T-helper 2 cell (primary cell): ENCODE measurements at places on chromosomes 5 and 9.

DNA sequence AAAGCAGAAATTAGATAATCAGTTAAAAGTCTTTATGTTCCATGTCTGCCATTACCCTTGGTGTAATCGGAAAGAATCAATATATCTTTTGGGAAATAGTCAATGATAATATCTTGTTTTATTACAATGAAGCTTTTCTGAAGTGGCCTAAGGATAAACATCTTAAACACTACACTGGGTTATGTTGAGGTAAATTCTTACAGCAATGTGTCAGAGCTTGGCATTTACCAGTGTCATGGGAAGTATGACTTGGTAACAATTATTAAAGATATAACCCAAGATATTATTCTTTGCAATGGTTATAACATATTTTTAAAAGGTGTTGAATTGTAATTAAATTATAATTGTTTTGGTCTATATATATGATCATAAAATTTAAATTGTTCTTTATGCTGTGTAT, 84.7 kb downstream of the CFAP95 start:
- DNase-seq = no peak

DNA sequence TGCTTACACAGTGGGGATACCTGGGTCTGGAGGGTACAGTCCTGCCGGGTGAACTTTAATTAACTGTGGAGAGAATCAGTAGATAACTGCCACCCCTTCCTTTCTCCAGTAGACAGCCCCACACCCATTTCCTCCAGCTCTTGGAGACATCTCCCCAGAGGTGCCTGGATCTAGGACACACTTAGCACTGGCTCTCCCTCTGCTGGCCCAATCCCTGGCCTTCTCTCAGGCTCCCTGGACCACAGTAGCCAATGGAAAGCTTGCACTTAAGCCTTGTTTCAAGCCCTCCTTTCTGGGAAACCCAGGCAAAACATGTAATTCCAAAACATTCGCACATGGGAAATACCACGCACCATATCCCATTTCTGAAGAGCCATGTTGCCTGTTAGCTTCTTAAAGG, 169.2 kb upstream of the GAS1 start:
- DNase-seq = no peak

DNA sequence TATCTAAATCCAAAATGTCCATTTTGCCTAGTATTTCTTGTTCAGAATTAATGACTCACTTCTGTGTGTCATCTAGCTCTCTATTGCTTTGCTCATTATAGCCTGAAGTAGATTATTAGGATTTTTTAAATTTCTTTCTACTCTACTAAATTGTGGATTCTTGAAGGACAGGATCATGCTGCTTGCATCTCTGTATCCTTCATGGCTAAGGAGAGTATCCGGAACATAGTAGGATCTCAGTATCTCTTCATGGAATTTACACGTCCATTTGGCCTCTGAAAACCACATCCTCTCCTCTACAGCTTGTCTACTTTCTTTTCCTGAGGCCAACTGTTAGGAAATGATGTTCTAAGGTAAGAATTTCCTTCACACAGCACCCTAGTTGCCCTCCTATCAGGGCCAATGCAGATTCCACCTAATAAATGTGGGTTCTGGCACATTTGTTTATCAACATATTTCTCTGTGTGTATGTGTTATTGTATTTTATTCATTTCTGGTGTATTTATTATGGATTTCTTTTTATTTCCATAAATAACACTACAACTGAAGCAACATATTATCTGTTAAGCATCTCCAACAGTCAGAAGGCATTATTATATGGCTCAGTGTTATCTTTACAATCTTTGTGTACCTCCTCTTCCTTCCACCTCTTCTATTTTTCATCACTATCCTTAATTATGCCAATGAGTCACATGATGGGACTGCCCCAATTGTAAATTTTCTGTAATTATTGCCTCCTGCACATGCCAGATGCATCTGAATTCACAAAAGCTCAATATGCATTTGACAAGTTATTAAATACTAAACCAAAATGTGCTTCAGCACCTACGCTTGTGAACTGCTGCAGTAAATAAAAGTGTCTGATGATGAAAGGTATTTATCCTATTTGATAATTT, 557.8 kb upstream of the TLE4 start:
- DNase-seq = no peak

GRCh38 chr5:51997949-51998348, 614.7 kb downstream of the ISL1 start:
- DNase-seq = no peak

DNA sequence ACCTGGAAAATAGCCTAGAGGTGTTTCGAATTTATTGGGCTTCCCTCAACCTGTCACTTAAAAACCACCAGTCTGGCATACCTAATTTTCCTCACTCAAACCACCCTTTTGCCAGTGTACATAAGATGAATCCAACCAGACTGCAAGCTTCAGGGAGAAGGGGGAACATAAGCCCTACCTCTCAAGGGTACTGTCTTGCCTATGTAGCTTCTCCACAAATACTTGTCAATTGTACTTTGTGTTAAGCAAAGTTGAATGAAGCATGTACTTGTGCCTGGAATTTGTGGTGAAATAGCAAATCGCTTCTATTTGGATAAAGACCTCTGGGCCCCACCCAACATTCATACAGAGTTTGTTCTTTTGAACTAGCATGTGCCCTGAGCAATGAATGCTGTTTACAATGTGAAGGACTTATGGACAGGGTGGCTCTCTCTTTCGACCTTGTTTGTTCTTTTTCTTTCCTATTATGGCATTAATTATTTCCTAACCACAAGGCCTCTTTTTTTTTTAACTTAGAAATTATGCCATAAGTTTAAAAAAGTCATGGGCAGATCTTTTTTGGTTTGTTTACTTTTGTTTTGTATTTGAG, 580.2 kb downstream of the EBF1 start:
- DNase-seq = no peak

- DNase-seq = no peak
Measured at GRCh38 chr5:171418982-171419687, at the start of gene FGF18. Gene FGF18, plus strand, starts transcription at chr5:171419647. Its CDS starts 553 bp downstream, at chr5:171420200.

DNA sequence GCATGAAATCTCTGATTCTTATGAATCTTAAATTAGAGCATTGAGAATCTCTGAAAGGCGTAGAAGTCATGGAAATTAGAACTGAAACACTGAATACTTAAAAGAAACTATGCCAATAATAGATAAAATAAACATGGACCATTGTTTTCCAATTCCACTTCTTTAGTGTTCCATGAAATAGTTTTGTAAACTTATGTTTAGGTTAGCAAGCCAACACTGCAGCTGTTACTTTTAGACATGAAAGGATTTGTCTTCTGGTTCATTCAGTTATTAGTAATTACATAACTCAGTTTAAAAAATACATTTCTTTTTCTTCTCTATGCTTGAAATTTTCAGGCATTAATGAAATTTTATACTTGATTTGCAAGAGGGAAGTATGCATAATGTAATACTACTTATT, 733.4 kb upstream of the NUDT12 start:
- no peak for DNase-seq

DNA sequence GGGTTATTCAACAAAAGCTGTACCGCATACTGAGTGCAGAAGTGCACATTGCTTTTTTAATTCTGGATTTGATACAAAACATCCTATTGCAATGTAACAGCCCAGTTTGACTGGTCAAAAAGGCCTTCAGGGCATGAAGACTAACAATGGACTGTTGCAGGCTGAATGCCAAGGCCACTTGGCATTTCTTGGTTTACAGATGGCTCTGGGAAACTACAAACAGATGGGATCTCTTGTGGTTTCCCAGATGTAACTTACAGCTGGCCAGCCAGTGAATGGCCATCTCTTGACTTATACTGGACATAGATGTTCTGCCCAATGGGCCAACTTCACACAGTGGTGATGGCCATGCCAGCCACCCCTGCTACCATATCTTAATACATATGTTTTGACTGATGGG, 36.8 kb downstream of the UGT3A2 start:
- no peak for DNase-seq

- no peak for DNase-seq
Measured at GRCh38 chr5:17912794-17913193, 278.5 kb downstream of the TAF11L14 start.

DNA sequence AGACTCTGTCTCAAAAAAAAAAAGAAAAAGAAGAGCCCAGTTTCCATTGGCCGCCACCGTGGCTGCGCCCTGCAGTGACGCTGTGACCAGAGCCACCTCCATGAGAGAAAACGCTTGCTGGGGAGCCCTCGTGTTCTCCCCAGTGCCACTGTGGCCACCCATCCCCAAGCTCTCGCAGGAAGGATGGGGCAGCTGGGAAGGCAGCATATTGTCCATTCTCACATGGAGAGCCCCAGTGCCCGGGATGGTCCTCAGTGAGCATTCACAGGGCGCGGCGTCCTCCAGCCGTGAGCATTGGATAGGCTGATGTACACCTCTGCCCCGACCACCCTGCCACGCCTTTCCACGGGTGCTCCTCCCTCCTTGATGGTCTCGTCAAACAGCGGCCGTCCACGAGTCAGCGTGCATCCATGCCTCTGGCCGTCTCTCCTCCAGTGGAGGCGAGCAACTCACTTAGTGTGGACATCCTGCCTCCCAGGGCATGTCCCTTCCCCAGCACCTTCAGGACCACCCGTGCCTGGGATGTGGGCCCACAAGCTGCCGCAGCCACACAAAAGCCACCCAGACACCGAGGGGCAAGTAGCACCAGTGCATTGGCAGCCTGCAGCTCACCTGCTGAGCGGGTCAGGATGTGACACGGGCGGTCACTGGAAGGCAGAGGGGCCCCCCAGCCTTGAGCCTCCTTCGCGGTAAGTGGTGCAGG, 23.4 kb upstream of the SLC6A19 start:
- DNase-seq = no peak

DNA sequence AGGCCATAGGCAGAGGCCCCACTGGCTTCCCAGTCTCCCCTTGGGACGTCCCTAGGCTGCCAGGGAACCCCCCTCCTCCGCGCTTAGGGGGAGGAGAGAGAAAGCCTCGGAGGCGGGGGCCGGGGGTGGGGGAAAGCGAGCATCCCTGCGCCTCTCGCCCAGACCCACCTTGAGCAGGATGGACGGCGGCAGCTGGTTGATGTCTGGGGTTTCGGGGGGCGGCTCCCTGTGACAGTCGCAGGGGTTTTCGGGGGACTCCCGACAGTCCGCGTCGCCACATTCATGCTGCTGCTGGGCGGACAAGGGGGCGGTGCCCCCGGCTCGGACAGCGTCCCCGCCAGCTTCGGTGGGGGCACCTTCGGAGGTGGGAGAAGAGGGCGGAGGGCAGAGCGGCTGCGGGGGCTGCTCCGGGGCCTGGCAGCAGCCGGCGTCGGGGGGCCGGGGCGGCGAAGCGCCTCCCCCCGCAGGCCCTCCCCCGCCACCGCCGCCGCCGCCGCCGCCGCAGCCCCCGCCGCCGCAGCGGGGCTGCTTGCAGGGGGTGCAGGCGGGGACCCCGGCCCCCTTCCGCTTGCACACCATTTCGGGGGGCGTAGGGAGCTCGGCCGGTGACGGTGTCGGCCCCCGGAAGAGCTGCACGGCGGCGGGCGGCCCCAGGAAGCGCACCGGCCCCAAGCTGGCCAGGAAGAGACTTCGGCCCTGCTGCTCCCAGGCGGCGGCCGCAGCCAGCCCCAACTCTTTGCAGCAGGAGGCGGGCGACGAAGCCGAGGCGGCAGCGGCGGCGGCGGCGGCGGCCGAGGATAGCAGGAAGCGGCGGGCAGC, 1.2 kb downstream of the FBXL17 start:
- peak; percentile 66 for DNase-seq

DNA sequence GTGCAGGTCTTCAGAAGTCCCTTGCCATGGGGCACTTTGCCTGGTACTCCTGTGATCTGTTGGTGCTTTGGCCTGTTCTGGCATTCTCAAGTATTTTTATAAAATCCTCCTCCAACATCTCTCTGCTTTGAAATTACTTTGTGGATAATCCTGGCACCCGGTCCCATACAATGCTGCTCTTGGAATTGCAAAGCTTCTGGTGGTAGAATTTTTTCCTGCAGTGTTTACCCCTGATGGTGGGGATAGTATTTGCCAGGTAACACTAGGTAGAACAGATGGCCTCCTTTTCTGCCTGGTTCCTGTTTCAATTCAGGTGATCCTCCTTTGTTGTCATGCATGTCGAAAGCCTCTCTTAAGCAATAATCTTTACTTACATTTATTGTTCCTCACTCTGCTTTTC, 109.8 kb upstream of the ATP10B start:
- no peak for DNase-seq
